Activated CD4-positive, alpha-beta T cell treated with anti-CD3 and anti-CD28 coated beads for 24 hours (primary cell): ENCODE measurements at places on chromosomes 13 and 19.

DNA sequence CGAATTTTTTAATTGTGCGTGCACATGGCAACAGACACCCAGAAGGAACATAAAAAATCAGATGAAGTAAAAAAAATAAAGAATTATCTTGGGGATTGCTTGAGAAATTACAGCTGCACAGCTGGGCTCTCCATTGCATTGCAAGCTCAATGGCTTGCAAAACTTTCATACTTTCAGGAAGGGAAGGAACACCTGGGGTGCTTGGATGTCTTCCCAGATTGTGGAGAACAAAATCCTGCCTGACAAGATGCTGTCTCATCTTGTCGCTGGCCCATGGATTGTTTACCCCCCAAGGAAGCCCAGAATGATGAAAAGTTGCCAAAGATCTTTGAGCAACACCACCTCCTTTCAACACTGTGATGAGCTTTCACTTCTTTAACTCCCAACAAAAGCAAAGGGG is 11.0 kb upstream of the CASP14 start:
- DNase-seq: no peak

GRCh38 chr19:36605877-36606478 is 865 bp downstream of the ZNF382 start:
- DNase-seq: no peak

GRCh38 chr13:27076421-27076820 is 95.2 kb downstream of the USP12 start:
- DNase-seq: no peak

DNA sequence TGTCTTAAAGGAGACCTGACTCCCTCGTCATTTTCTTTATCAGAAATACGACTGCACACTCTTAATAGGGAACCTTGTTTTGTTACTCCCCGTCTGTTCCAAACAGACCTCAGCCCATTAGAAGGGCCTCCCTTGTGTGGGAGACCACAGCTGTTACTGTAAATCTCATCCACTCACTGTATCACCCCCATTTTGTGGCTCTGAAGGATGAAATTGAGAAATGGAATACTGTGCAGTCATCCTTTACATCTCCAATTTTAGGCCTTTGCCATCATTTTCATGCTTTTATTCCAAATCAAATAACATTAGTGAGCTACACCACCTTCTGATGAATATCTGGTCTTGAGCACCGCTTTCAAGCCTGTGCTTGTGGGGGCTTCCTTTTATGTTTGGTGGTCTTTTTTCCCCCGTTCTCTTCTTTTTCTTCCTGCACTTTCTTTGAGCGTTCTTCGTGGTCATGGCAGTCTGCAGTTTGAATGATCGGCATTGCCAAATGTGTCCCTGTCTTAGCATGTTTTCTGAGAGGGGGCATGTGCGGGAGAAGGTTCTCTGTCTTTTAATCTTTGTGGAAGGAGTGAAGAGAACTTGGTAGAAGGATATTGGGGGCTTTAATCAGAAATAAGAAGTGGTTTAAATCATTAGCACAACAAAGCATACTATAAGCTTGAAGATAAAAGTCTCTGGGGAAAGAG is 65.8 kb downstream of the GGACT start:
- DNase-seq: no peak

- no peak for DNase-seq
Observed at GRCh38 chr13:75305059-75305458, 176.9 kb downstream of the TBC1D4 start.

GRCh38 chr13:44276061-44276460 is 97.6 kb upstream of the SERP2 start:
- DNase-seq: no peak

- no peak for DNase-seq
Observed at GRCh38 chr13:75170311-75170710, 311.7 kb downstream of the TBC1D4 start.

GRCh38 chr13:73462241-73462640 is 403.4 kb downstream of the KLF5 start:
- no peak for DNase-seq
